ENCODE measurements at places on chromosomes 4 and X.

DNA sequence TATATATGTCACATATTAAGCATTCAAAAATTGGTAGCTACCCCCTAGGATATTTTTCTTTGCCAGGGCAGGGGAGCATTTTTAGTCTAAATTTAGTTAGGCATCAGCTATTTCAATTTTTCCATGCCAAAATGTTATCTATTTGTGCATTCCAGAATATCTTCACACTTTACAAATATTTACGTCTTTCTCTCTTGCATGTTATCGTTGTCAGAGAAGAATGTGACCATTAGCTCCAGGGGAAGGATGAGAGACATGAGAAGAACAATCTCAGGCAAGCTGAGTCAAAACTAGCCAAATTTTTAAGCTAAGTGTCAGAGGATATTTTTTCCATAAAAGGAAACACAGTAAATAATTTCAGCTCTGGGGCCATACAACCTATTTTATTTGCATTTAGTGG lies 885.0 kb upstream of the EPHA5 start:
- no peak for DNase-seq

DNA sequence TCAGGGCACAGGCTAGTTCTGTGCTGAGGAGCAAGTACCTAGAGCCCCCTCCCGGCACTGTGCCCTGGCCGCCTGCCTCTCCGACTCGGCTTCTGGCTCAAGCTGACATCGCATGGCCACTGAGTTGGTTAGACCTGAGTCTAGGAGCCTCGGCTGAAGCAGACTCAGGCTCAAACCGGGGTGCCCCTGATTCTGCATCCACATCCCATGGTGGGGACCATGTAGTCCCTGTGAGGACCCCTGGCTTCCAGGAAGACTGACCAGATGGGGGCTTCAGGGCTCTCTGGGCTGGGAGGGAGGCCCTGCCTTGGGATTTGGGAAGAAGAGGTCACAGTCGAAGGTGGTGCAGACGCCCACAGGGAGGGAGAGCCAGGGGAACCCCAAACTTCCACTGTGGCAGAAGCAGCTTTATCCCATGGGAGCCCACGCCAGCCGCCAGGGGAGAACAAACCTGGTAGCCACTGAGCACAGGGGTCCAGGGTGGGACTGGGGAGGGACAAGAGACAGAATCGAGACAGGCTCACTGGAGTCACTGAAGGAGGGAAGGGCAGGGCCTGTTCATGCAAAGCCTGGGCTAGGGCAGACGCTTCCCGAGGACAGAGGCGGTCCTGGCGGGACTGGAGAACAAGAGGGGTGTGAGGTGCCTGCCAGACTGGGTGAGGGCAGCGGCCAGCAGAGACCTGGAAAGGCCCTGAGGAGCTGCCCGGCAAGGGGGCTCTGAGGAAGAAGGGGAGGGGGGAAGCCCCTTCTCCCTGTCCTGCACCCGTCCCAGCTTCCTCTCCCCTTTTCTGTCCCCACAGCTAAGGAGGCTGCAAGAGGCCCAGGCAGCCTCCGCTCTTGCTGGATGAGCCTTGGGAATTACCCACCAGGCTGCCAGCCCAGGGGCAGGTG lies 1.1 kb downstream of the PDE6B start:
- no peak for DNase-seq

DNA sequence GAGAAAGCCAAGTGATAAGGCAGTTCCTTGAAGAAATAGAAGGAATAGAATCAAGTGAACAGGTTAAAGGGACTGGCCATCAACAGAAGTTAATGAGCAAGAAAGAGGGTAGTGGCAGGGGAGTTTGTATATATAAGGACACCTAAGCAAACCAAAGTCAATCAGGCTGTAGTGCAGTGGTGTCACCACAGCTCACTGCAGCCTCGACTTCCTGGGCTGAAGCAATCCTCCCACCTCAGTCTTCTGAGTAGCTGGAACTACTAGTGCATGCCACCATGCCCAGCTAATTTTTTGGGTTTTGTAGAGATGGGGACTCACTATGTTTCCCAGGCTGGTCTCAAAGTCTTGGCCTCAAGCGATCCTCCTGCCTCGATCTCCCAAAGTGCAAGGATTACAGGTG lies 15.9 kb downstream of the ACOT9 start:
- DNase-seq, result no peak

DNA sequence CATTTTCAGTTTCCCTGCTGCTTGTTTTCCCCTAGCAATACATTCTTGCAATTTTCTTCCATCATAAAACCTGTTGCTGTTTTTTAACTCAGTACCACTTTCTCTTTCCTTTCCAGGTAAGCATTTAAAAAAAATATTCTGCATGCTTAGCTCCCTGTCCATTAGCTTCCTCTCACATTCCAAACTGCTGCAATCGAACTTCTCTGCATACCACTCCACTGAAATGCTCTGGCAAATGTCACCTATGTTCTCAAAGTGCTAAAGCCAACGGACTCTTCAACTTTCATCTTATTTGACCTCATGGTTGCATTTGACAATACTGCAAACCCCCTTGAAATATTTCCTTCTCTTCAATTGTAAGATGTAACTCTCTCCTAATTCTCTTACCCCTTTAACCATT lies 192.7 kb downstream of the ANAPC10 start:
- no peak for DNase-seq

DNA sequence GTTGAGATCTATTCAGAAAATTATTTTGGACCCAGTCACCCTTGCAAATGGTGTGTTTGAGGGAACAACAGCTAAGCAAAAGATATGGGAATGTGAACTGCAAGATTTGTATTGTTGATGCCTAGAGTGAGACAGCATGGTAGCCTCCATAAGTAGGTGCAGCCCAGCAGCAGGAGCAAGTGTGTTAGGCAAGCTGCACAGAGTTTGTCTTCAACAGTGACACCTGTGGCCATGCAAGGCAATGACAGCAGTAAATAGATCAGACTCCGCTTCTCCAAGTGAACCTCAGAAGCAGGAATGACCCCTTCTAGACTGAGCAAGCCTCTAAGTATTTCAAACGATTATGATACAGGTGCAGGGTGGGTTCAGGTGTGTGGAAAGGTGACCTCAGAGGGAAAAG lies 133.4 kb upstream of the MSX1 start:
- no peak for DNase-seq

DNA sequence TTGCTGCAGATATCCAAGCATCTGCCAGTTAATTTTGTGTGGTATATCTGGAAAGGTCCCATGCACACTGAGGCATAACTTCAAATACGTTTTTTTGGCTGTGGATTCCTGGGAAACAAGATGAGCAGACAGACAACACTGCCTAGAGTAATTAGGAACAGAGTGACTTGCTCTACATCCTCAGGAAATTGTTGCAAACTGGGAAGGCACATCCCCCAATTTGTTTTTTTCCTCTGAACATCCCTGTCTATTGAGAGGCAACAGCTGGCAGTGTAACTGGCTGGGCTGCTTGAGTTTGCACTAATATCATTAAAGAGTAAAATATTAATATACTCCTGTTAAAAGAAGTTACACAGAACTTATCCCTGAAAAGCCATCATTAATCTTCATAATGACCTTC lies 207.7 kb upstream of the SLIT2 start:
- no peak for DNase-seq

DNA sequence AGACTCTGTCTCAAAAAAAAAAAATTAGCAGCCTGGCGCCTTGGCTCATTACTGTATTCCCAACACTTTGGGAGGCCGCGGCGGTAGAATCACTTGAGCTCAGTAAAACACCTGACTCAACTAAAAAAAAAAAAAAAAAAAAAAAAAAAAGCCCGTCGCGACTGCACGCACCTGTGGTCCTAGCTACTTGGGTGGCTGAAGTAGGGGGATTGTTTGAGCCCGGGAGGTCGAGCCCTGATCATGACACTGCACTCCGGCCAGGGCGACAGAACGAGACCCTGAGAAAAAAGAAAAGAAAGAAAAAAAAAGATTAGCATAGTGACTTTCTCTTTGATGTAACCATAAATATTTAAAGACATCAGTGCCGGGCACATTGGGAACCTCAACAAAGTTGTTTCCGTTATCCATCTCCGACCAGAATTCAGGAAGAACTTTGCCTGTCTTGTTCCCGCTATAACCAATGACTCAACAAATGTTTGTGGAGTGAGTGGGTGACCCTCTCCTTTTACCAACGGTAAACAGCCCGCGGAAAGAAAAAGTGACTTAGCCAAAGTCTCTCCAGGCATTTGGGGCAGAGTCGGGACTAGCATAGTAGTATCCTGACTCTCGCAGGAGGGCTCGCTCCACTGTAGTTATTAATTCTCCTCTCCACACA lies 553 bp upstream of the MED28 start:
- no peak for DNase-seq

- no peak for DNase-seq
These were observed 8.7 kb downstream of the HNRNPH2 start for GRCh38 chrX:101416691-101417090.

DNA sequence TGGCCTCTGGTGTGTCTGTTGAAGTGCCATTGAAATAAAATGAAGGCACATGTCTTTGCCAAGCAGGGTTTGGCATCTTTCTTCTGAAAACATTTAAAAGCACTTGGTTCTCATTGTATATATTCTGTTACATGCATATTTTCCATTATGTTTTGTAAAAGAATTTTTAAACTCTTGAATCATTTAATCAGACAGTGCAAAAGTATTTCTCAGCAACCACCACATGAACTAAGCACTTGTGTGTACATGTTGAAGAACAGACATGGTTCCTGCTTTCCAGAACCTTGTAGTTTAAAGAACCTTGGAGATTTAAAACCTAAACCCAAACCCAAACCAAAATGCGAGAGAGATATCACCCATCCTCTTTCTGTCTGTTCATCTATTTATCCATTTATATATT lies 220.3 kb upstream of the GIMD1 start:
- no peak for DNase-seq

GRCh38 chrX:153886915-153887314 lies 942 bp upstream of the L1CAM start:
- no peak for DNase-seq

- DNase-seq, result no peak
These were observed 65.8 kb downstream of the BCOR start for GRCh38 chrX:40031911-40032310.

DNA sequence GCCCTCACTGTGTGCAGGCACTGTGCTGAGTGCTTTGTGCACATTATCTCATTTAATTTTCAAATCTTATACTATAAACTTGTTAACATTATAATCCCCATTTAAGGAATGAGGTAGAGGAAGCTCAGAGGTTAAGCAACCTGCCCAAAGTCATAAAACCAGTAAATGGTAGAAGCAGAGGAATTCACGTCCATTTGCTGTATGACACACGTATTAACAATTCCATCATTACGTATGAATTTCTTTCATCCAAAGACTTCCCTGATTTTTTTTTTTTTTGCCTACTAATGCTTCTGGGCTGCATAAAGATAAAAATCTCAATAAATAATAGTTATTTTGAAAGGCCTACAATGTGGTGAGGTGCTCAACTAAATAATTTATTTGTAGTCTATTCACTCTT lies 64.5 kb upstream of the H2AZ1 start:
- DNase-seq, result no peak

GRCh38 chrX:63713526-63713925 lies 71.5 kb downstream of the ARHGEF9 start:
- DNase-seq, result no peak

DNA sequence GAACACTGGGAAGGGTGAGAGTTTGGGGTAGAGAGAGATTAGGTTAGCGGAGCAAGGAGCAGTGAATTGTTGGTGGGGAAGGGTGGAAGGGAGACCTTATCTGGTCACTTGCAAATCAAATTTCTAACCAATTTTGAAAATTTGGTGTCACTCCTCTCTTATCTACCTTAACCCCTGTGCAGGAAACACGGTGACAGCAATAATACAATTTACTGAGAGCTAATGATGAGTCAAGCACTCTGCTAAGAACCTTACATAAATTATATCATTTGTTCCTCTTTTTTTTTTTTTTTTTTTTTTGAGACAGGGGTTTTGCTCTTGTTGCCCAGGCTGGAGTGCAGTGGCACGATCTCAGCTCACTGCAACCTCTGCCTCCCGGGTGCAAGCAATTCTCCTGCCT lies 116.4 kb downstream of the C4orf51 start:
- DNase-seq, result no peak

DNA sequence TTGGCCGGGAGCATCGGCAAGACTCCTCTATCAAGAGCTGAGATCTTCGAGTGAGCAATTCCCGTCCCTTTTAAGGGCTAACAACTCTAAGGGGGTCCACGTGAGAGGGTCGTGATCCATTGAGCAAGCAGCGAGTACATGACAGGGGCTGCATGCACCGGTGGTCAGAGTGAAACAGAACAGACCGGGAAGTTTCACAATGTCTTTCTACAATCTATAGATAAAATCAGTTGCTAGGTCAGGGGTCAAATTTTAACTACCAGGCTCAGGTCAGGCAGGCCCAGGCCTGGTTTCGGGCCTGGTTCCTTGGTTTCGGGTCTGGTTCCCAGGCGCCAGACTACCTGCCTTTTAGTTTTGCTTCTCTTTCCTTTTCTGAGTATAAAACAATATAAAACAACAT lies 160.1 kb downstream of the PTCHD1 start:
- DNase-seq, result no peak

GRCh38 chr4:138249132-138249531 lies 7.0 kb upstream of the SLC7A11 start:
- DNase-seq, result no peak

DNA sequence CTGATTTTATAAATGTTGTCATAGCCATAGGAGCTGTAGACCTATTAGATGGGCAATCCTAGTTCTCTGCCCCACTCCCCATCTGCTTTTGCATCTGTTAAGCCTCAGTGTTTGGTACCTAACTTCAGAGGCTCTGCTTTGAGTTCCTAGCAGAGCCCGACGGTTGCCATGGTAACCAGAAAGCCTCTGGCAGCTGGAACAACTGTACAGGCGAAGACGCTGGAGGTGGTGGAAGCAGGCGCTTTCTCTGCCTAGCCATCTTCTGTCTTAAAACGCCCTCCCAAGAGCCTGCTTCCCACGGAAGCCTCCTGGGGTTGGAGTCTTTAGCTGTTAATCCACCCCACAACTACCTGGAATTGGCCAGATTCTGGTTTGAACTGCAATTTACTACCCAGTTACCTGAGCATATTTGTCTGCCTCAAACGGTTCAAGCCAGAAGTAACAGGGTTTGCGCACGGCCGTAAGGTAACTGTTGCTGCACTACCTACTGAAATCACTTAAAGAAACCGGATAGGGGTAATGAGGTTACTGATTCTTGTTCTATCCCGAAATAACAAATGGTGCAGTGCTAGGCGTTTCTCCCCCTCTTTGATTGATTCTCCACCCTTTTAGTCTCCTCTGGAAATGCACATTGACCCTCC lies 1.0 kb upstream of the GABRG1 start:
- no peak for DNase-seq

- no peak for DNase-seq
These were observed 112.7 kb downstream of the HNRNPD start for GRCh38 chr4:82261084-82261483.
